ENCODE measurements at places on chromosomes 13 and 19. TPM values are rescaled to one million over a fixed set of nuclear protein-coding genes. Genes with fewer than 3 reads are reported as not detected.

- no peak for DNase-seq
Measured at GRCh38 chr13:93180356-93180969, 46.1 kb upstream of the GPC6 start.

DNA sequence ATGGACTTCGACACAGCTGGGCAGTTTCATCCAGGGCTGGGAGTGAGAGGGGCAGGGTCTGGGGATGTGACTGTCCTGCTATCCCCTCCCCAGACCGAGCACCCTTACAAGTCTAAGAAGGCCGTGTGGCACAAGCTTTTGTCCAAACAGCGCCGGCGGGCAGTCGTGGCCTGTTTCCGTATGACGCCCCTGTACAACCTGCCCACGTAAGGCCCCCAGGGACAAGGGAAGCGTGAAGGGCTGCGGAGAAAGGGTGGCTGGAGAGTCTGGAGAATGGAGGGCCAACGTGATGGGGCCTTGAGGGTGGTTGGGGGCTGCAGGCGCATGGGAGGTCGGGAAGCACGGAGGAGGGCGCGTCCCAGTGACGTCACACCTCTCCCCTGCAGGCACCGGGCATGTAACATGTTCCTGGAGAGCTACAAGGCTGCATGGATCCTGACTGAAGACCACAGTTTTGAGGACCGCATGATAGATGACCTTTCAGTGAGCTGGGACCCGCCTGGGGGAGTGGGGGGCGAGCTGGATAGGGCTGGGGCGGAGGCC, 89.5 kb downstream of the MAP4K1 start:
- DNase-seq = no peak

Gene IL12RB1
- total RNA-seq = 0.35 TPM

DNA sequence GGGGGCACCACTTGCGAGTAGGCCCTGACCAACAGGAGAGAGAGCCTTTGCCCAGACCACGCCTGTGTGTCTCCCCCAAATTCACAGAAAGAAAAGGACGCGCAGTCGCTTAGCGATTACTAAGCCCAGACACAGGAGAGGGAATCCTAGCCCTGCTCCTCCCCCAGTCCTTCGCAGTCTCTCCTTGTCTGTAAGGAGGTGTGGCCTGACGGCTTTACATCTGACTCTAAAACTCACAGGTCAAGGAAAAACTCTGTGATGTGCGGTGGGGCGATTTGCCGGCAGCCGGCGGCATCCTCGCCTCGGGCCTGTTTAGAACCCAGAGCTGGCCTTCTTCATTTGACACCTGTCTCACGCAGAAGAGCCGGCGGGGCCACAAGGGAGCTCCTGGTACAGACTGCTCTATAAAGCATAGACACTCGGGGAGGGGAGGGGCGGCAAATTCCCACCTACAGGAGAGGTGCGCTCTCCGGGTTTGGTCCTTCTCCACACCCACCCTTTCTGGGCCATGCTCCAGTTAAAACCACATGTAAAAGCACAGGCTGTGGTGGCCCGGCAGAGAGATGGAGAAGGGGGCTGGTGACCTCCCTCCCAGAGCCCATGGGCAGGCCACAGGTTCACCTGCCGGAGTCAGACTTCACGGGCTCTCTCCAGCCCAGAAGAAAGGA, 17.8 kb downstream of the GPR12 start:
- DNase-seq = no peak

DNA sequence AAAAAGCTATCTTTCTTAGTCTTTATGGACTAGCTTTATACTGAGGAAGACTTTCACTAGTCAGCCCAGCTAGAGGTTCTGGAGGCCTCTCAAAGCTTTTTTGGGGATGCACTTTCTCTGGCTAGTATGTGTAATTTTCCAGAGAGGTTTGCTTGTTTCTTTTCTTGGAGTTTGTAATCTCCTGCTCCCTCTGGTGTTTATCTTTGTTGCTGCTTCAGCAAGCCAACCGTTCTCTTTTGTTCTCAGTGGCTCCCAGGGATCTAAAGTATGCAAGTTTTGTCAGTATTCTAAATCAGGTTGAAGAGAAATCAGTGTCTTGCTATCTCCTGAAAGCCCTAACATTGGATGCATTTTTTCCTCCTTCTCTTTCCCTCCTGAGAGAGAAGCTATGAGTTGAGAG, 121.1 kb upstream of the MYO16 start:
- DNase-seq = no peak
